ENCODE measurements at places on chromosomes 16 and 17.

DNA sequence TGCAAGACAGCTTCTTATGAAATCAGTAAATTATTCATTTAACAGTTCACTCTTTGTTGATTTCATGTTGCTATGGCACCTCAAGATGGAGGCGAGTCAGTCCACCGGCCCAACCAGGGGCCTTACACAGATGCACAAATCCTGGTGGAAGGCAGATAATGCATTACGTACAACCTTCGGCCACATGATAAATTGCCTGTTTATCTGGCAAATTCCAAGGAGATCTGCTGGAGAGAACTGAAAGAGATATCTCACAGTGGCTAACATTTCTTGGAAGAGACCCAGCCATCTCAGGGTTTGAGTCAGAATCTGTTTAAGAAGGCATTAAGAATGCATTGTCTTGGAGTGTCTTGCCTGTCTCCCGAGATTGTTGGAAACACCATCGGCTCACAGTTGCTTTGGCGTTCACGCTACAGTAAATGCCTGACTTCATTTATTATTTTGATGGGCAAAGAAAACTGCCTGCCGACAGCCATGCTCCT, 225.6 kb downstream of the MSI2 start:
- peak; percentile 87 for DNase-seq

GRCh38 chr16:51163366-51163765, 12.3 kb upstream of the SALL1 start:
- no peak for DNase-seq

GRCh38 chr17:32723310-32723955, 153.5 kb downstream of the MYO1D start:
- no peak for DNase-seq

GRCh38 chr16:50096791-50097190, 31.0 kb downstream of the HEATR3 start:
- DNase-seq: peak; percentile 76

GRCh38 chr16:9946022-9946720, 236.1 kb downstream of the GRIN2A start:
- DNase-seq: no peak

- DNase-seq: peak; percentile 23
Measured at GRCh38 chr16:54080524-54081008, 206.0 kb downstream of the IRX3 start.

DNA sequence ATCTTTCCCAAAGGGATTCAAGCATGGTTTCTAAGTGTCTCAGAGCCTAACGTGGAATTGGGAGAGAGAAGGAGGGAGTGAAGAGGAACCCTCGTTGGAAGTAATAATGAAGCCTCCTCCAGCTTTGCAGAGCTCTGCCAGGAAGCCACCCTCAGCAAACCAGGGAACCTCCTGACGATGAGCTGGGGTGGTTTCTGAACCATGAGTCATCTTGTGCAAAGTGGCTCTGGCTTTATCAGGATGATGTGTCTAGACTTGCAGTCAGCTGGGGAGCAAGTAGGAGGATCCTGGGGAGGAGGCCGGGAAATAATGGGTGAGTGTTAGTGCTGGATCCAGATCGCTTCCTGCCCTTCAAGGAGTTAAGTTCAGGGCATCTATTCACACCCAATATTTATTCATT, 191.7 kb upstream of the RBFOX1 start:
- no peak for DNase-seq

GRCh38 chr17:80422276-80422675, 7.3 kb downstream of the ENDOV start:
- no peak for DNase-seq

GRCh38 chr16:53559270-53559951, 56.4 kb upstream of the AKTIP start:
- no peak for DNase-seq

DNA sequence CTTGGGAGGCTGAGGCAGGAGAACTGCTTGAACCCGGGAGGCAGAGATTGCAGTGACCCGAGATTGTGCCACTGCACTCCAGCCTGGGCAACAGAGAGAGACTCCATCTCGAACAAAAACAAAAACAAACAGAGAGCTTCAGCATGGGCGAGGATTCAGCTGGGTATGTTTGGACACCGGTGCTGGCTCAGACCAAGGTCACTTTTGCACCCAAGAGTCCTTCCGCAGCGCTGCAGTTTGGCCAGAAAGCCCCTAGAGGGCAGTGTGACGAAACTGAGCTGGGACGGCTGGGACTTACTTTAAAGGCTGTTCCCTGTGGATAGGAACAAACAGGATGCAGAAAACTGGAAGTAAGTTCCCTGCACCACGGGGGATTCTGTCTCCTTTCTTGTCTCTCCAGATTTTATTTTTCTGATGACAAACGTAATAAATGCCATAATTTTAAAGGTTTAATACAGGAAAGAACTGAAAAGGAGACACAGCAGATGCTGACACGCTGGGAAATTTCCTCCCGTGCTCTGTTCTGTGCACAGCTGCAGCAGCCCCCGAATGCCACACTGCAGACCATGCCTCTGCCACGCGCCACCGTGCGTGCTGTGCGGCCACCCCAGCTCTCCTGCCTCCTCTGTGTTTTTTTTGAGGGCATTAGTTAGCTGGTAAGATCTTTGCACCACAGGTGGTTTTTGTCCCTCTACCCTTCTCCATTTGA, 25.2 kb upstream of the USP36 start:
- DNase-seq: peak; percentile 62

GRCh38 chr17:69762766-69763165, 312.3 kb upstream of the KCNJ16 start:
- no peak for DNase-seq

- no peak for DNase-seq
Measured at GRCh38 chr16:264440-264951, 11.2 kb downstream of the RGS11 start.

DNA sequence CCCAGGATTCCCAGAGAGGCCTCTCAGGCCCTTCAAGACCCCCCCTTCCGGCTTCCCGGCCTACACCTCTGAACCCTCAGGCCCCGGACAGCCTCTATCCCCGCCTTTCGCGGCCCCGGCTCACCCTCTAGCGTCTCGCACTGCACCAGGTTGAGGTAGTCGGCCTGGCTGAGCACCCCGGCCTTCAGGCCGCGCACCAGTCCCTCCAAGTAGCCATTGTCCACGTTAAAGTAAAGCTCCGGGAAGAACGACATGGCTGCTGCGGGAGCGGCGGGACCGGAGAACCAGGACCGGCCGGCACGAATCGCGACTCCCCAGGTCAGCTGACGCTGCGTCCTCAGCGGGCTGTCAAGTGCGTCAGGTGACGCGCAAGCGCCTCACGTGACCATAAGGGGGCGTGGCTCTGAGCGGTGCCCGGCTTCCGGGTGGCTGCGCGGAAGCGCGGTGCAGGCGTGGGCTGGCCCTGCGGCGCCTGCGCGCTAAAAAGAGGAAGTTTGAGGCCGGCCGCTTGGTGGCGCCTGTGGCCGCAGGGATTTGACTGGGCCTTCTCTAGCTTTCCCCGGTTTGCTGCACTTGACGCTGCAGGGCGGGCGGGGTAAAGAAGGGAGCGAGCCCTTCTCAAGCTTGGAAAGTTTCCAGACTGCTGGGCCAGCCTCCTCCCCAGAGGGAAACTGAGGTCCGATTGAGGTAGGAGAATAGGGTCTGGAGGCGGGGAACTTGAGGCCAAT, at the start of gene ATP6V0D1:
ATP6V0D1 (minus strand) TSS at position 325 of the 728 bp plus-strand sequence; CDS start at position 254, 71 bp downstream.
- DNase-seq: peak; percentile 100

- DNase-seq: peak; percentile 31
Measured at GRCh38 chr17:21039839-21040575, 2.8 kb downstream of the USP22 start.

- DNase-seq: peak; percentile 86
Measured at GRCh38 chr17:78342449-78343186, 17.3 kb downstream of the SOCS3 start.

DNA sequence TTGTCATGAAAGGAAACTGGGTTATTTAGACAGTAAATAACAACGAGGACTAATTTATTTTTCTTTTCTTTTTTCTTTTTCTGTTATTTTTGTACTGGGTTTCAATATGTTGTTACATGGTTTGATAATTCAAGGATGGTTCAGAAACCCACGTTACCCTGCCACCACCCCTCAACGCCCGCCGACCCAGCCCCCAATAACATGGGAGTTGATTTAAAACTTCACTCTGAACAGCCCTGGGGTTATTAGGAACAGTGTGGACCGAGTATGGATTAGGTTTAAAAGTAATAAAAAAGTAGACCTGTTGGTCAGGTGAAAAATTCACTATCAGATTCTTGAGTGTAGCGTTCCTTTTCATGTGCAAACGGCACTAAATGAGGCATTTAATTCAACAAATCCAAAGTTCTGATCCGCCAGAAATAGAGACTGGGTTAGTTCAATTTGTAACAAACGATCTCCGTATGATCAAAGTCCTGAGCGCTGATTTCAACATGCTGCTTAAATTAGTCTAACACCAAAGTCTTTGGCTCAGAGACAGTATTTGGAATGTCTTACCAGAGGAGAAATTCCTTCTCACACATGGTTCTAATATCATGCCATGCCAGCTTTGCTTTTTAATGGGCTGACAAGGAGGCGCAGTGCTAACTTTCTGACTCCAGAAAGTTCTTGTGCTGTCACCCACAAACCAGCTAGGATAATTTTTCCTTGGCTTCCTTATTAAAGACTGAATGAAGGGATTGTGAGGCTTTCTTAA, 173.1 kb upstream of the IRX3 start:
- peak; percentile 68 for DNase-seq

GRCh38 chr16:544517-544916, 15.7 kb upstream of the PRR35 start:
- no peak for DNase-seq

DNA sequence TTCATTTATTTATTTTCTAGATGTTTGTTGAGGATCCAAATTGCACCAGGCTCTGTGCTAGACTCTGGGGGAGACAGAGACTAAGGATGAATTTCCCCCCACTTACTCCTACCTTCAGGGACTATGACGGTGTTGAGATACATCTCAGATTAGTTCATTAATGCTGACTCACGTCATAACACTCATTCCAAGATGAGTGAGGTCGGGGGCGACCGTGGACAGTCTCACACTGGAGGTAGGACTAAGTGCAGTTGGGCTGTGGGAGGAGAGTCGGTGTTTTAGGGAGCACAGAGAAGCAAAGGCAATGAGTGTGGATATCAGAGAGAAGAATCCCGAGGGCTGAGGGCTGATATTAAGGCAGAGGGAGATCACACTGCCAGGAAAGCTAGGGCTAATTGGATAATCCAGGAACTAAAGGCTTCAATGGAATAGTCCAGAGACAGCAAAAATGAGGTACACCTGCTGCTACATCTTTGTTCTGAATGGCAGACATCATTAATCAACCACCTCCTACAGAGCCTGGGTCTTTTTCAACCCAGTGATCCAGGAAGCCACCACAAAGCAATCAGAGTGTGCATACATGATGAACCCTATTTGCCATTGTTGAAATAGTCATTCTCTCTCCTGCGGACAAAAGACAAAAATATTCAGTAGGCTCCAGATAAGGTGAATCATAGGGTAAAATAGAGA, 38.6 kb upstream of the CACNG4 start:
- DNase-seq: no peak

GRCh38 chr16:83878838-83879237, 20.1 kb upstream of the MLYCD start:
- DNase-seq: peak; percentile 72

GRCh38 chr17:4956493-4957061, 5.7 kb downstream of the ENO3 start:
- no peak for DNase-seq

- DNase-seq: no peak
Measured at GRCh38 chr17:63277629-63278028, 168.5 kb downstream of the CYB561 start.

DNA sequence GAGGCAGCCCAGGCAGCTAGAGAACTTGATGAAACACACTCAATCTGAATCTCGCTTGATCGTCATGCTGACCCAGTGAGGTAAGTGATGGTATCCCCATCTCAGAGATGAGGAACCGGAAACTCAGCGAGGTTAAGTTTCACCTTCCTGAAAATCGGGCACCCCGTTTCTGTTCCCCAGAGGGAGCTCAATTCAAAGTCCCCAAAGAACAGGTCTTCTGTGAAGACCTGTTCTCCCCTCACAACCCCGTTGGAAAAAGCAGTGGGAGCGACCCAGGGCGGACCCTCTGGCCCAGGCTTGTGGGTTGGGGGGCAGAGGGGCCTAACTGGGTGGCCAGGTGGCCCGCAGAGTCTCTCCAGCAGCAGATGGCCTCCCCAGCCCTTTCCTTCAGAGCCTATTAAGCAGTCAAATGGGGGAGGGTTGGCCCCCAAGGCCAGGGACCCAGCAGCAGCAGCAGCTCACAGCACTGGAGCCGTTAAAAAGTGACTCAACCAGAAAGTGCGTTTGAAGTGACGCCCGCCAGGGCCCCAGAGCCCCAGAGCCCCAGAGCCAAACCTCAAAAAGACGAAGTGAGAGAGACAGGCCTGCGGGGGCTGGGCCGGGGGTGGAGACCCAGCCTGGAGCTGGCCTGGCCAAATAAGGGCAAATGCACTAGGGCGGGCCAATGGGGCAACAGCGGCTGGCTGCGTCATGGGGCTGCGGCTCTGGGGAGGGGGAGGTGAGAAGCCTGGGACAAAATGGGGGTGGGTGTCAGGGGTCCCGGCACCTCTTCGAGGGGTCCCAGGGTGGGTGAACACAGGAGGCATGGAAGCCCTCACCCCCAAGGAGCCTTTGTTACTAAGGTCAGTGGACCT, 9.2 kb upstream of the TSPOAP1 start:
- peak; percentile 92 for DNase-seq

- DNase-seq: peak; percentile 60
Measured at GRCh38 chr17:65163990-65164495, 26.9 kb downstream of the RGS9 start.

- DNase-seq: no peak
Measured at GRCh38 chr16:15834502-15834901, 22.3 kb downstream of the MYH11 start.

- no peak for DNase-seq
Measured at GRCh38 chr17:45132320-45132571, at the start of gene PLCD3. Gene PLCD3, minus strand, starts transcription at chr17:45132515. Its CDS starts 105 bp downstream, at chr17:45132410.

DNA sequence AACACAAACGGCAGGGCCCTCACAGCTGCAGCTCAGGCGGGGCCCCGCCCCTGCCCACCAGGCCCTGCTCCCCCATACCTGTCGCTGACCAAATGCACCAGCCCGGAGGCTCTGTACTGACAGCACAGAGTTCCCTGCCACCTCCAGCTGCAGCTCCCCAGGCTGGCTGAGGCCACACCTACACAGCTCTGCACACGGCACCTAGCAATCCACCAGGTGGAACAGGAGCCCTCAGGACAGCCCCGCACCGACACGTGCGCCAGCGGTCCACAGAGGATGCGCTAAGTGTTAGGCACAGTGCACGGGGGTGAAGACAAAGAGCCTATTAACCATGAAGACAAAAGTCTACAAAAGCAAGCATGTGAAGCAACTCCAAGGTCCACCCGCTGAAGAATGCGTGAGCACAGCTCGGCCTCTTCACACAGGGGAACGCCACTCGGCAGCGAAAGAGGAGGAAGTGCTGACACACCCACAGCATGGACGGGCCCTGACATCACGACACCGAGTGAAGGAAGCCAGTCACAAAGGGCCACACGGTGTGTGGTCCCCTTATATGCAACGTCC, 5.4 kb downstream of the ZCCHC14 start:
- peak; percentile 55 for DNase-seq

DNA sequence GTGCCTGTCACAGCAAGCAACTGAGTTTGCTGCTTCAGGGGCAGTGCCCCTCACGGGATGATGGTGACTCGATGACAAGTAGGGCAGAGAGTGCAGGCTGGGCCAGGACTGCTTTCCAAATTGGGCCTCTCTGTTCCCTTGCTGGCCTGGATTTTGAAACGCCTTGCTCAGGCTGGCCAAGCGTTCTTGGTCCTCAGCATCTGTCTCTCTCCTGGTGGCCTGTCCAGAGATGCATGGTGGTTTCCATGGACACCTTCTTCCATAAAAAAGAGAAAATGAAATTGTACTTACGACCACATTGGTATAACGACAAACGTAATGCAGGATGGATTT, 19.4 kb upstream of the PRM1 start:
- no peak for DNase-seq

Data from AG20443 (cell line).